ENCODE measurements at places on chromosomes 12 and 14.
A peak's percentile ranks its signal among the peaks of the same experiment; 100 is the strongest.

DNA sequence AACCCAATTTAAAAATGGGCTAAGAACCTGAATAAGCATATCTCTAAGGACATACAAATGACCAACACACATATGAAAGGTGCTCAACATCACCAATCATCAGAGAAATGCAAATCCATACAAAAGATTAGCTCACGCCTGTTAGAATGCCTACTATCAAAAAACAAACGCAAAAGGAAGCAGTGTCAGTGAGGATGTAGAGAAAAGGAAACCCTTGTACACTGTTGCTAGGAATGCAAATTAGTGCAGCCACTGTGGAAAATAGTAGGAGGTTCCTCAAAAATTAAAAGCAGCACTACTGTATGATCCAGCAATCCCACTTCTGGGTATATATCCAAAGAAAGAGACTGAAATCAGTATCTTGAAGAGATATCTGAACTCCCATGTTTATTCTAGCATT lies 133.0 kb downstream of the CPNE8 start:
- no peak for DNase-seq

DNA sequence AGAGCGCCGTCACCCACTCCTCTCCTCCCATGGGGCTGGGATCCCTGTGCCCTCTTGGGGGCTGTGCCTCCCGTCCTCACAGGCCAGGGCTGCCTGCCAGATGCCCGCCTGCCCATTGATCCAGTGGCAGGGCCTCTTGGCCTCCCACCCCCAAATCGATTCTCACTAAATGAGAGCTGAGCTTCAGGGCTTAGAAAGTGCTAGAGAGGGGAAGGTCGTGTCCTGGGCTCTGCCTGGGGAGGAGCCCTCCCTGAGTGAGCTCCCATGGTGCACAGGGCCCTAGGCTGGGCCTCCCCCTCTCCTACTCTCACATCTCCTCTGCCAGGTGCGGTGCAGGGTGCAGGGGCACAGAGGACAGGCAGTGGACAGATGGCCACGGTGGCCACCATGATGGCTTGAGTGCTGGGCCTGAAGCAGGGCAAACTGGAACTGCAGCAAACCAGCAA lies 9.2 kb downstream of the BEGAIN start:
- no peak for DNase-seq

- DNase-seq, result no peak
Observed at GRCh38 chr12:81809829-81810595, 50.9 kb upstream of the PPFIA2 start.

DNA sequence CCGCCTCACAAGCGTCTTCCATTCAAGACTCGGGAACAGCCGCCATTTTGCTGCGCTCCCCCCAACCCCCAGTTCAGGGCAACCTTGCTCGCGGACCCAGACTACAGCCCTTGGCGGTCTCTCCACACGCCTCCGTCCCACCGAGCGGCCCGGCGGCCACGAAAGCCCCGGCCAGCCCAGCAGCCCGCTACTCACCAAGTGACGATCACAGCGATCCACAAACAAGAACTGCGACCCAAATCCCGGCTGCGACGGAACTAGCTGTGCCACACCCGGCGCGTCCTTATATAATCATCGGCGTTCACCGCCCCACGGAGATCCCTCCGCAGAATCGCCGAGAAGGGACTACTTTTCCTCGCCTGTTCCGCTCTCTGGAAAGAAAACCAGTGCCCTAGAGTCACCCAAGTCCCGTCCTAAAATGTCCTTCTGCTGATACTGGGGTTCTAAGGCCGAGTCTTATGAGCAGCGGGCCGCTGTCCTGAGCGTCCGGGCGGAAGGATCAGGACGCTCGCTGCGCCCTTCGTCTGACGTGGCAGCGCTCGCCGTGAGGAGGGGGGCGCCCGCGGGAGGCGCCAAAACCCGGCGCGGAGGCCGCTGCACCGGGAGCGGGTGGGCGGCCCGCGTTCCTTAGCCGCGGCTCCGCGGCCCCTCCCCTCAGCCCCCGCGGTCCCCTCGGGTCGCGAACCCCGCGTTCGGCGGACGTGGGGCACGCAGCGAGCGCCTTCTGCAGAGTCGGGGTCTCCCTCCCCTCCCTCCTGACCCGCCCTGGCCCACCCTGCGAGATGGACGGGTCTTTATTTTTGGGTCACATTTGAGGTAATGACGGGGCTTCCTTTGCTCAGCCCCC lies at the start of gene UBC:
Gene UBC, minus strand, starts transcription at position 259 of the 847 bp plus-strand sequence. CDS start 879 bp downstream, outside the sequence.
- peak; percentile 78 for DNase-seq

GRCh38 chr12:79858518-79858917 lies 76.4 kb downstream of the PPP1R12A start:
- DNase-seq, result peak; percentile 36

DNA sequence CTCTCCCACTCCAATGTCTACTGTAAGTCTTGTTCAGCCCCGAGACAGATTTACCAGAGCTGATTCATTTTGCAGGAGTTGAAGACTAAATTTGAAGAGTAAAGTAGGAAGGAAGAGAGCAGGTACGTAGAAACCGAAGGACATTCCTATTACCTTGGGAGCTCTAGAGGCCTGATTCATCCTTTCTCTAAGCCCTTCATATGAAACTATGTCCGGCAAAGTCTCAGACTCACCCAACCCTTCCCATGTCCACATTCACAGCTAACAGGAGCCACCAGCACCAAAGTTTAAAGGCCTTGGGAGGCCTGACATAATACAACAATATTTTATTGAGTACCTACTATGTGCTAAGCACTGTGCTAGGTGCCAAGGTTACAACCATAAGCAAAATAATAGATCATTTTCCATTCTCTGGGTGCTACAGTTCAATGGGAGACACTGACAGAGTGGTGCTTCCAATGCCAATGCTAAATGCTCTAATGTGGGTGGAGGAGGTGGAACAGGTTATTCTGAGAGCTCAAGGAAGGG lies 86.6 kb downstream of the PHLDA1 start:
- DNase-seq, result no peak

DNA sequence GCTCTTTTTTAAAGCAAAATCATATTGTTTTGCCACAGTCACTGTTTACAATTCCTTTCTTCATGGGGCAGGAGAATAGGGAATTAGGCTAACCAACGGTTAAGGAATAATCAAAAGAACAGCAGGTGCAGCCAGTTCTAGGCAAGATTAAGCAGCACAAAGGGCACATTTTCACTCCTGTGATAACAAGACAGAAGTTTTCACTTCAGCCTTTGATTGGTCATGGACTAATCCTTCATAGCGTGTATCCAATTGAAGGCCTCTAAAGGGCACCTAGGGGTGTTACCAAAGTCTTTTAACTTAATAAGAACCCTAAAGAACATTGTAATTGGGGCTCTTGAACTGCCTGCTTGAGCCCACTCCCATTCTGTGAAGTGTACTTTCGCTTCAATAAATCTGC lies 206.9 kb upstream of the AMIGO2 start:
- DNase-seq, result no peak

- DNase-seq, result no peak
Observed at GRCh38 chr14:20827326-20827725, 24.7 kb upstream of the RNASE1 start.

DNA sequence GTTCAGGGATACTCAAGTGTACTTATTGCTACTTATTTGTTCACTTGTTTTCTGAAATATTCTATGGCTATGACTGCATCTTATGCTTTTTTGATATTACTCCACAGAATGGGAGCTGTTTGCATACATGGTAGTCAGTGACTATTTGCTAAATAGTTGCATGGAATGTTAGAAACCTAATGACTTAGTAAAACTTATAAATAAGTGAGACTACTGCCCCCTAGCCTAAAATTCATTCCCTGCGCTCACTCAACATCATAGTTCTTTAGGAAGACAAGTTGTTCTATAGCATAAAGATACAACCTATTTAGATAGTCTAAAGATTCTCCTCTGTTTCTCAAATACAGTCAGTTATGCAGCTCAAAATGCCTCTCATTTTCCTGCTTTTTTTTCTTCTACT lies 305.5 kb downstream of the CEP128 start:
- no peak for DNase-seq

DNA sequence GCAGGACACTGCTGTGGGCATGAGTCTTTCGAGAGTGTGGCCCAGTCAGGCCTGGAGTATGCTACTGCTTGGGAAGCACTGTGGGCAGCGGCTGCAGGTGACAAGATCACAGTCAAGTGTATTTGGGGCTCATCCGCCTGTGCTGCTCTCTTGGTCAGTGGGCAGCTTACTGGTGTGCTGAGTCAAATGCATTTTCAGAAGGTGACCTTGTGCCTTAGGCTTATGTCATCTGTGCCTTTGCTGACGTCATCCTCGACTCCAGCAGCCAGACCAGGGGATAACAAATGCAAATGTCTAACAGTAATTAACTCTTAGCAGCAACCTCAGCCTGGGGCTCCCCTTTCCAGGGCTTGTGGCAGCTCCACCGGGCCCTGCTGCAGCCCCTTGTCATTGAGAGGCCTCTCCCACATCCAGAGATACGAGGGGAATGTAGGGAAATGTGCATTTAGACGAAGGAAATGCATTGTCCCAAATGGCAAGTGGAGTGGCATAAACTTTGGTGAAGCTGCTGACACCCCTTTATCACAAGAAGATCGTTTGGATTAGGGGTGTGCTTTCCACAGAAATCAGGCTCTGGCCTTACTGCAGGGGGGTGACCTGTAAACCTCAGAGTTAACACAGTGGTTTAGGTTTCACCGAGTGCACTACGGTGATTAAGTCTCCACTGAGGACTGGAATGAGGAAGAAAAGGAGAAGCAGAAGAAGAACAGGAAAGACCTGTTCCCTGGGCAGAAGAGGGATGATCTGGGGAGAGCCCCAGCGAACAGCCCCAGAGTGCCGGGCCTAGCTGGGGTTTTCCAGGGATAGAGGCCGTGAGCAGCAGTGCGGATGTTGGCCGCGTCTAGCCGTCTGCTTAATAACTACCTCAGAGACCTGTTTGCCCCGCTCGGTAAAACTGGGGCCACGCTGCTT lies 39.7 kb downstream of the PSMA6 start:
- DNase-seq, result no peak

GRCh38 chr12:93680006-93680405 lies 2.8 kb downstream of the CRADD start:
- no peak for DNase-seq

DNA sequence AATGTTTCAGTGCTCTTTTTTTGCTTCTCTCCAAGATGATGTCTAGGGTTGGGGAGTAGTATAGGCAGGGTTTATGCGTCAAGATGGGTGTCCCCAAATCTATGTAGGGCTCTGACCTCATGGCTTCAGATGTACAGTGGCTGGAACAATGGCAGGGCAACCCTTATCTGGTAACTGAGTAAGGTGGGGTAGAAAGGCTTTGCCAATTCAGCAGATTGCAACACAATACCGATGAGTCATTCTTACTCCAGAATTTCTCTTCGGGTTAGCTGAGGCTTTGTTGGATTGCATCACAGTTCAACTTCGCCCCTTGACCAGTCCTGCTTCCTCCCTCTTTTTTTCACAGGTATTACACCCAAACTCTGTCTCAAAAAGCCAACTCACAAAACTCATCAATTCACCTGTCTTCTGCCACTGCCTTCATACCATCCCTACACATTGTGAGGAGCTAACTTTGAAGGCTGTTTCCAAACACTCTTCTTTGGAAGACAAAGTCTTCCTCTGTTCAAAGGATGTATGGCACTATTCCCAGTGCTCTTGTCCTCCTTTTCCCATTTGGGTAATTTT lies 190.2 kb upstream of the CNOT2 start:
- peak; percentile 76 for DNase-seq

DNA sequence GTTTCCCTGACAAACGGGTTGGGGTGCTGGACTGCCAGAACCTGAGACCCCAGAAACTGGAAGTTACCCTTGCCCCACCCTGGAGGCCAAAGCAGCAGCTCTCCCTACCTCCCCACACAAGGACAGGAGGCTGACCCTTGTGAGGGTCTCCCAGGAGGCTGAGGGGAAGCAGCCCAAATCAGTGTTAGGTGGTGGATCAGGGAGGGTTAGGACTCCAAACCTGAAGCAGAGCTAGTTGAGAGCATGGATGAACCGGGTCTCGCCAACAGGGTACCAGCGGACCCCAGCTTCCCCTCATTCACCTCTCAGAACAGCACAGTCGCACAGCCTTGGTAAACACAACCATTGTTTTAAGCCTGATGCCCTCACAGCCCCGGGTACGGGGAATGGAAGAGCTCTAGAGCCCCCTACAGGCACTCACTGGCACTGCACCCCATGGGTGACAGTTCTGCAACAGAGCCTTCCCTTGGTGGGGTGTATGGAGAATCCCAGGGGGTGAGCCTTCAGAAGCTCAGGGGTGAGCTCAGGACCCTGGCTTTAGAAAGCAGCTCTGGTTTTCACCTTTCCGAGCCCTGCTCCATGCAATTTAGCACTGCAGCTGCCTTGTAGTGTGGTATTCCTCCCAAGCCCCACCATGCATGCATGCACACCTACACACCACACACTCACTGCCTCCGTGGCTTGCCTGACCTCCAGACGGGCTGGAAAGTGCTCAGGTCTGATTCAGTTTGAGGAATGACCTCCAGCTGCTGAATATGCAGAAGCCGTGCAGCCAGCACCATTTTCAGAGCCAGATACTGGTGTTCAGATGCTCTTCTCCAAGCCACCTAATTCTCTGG lies 11.2 kb downstream of the ESRRB start:
- peak; percentile 87 for DNase-seq

GRCh38 chr12:6699259-6699988 lies 1.2 kb downstream of the PIANP start:
- no peak for DNase-seq

GRCh38 chr12:92971859-92972524 lies 42.9 kb upstream of the EEA1 start:
- DNase-seq, result peak; percentile 62

DNA sequence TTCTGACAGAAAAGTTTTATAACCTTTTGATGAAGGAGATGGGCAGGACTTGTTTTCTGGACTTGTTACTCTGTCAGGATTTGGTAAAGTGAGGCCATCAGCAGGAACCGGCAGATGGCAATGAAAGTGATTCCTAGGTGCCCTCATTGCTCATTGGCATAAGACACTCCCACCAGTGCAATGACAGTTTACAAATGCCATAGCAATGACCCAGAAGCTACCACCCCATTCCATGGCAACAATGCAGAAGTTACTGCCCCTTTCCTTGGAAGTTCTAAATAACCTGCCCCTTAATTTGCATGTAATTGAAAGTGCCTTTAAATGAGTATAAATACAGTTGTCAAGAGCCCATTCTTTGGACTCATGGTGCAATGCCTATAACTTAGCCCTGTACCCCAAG lies 222.6 kb downstream of the CEP128 start:
- no peak for DNase-seq

- no peak for DNase-seq
Observed at GRCh38 chr12:57031789-57032188, 15.5 kb upstream of the TAC3 start.

- no peak for DNase-seq
Observed at GRCh38 chr14:28764257-28765160, 2.1 kb upstream of the FOXG1 start.

- peak; percentile 47 for DNase-seq
Observed at GRCh38 chr12:67651132-67651695, 2.7 kb downstream of the DYRK2 start.

DNA sequence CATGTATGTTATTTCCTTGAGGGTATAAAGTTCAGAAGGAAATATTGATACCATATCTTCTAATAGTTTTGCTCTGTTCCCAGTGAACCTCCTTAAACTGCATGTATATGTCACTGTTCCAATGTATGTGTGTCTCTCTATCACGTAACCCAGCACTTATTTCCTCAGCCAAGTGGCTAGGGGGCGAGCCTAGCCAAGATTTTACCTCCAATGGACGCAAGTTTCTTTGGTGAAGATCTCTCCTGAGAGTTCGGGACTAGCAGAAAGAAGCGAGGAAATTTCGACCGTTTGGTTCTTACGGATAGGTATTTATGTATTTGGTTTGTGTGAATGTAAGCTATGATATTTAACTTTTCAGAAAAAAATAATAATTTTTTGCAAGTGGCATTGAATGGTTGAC lies 2.5 kb downstream of the SFSWAP start:
- DNase-seq, result no peak

GRCh38 chr12:48691826-48692487 lies 9.9 kb upstream of the KANSL2 start:
- DNase-seq, result no peak

- no peak for DNase-seq
Observed at GRCh38 chr12:26319511-26319910, 124.1 kb downstream of the SSPN start.

Measured in AG08395 (cell line).